Thoracic aorta (tissue), 2 donors: ENCODE measurements at places on chromosomes 2 and 18.

DNA sequence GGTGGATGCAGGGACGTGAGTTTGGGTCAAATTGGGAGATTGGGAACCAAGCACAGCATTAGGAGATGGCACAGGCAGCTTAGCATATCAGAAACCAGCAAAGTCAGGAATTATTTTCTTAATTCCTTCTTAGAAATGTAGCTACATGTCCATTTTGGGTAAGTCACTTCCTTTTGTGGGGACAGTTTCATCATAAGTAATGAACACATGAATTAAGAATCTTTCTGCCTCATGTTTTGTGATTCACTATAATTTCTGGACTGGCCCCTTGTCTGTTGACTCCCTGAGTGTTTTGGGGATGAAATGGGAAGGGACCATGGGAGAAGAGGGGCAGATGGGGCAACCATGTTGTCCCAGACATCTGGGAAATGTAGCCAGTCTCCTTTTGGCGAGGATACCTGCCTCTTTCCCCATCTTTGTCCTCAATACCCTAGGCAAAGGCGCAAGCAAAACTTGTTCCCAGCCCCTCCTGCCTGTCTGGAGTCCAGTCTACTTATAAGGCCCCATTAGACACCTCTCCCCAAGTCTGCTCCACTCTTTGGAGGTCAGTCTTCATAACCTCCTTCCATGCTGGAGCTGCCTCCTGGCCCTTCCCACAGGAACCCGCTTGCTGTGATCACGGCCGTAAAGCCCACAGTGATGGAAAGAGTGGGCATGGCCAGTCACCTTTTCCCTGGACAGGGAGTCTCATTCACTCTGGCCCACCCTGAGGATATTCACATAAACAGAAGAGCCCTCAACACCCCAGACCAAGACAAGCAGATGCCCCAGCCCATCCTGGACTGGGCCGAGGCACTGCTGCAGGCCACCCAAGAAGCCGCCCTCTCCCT, 25.7 kb downstream of the MTHFD2 start:
- no peak for DNase-seq

DNA sequence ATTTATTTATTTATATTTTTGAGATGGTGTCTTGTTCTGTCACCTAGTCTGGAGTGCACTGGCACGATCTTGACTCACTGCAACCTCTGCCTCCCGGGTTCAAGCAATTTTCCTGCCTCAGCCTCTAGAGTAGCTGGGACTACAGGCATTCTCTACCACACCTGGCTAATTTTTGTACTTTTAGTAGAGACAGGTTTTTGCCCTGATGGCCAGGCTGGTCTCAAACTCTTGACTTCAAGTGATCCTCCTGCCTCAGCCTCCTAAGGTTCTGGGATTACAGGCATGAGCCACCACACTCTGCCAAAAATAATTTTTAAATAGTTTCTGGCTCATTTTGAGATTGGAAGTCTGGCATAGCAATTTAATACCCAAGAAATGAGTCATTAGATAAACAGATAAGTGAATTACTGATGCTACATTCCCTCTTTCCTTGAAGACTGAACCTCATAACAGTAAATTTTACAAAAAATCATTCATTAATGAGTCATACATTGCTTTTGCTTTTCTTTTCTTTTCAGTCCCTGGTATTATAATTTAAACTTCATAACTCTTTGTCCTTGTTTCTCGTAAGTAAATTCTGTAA, 881.6 kb upstream of the PIK3C3 start:
- DNase-seq, result no peak

GRCh38 chr18:54127759-54128378, 96.6 kb downstream of the MBD2 start:
- DNase-seq, result no peak

DNA sequence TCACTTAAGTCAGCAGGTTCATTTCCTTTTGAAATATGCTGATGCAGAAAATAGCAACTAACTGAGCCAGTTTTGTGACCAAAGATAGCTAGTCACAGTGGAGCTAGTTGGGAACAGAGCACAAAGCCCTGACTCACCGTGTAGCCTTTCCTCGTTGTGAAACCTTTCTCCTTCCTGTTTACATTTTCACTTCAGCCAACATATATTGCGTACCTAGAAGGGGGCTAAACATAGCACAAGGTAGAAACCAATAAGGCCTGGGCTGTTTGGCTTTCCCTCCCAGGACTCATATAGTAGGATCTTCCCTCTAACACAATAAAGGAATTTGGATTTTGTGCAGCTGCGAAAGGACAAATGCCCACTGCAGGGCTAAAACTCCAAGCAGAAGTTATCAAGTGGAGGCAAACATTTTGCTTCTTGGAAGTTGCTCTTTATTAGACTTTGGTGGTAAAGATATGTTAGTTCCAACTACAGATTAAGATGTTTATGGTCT, 24.5 kb upstream of the LPIN2 start:
- no peak for DNase-seq

GRCh38 chr2:163646687-163647086, 89.1 kb downstream of the FIGN start:
- no peak for DNase-seq

DNA sequence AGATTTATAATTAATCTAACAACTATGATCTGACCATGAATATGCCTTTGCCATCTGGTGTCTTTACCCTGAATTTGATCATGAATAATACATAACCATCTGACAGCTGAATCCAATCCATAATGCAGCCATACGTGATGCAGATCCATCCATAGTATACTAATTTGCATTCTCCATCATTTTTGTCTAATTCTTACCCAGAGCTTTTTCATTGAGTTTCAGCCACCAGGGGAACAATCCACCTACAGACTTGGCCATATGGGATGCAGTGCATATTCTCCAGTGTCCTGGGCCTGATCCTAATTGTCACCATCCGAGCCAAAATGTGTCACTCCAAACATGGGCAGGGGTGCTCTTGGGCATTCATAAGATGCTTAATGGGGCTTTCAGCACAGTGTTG, 227.2 kb upstream of the CRIM1 start:
- no peak for DNase-seq

DNA sequence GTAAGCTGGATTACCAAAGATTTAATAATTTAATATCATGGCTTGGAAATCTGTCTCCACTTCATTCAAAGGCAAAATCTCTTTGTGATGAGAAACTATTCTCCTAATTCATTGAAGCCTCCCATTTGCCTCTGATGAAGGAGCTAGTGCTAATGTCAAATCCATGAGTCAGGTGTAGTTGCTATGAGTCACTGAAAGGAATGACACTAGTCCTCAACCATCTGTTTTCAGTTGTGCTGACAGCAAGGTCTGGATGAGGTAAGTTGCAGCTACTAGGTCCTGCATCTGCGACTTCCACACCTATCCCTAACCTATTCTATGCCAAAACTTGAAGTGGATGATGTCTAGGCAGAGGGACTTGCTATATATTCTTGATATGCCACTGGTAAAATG, 324.0 kb upstream of the UBE2E3 start:
- no peak for DNase-seq

DNA sequence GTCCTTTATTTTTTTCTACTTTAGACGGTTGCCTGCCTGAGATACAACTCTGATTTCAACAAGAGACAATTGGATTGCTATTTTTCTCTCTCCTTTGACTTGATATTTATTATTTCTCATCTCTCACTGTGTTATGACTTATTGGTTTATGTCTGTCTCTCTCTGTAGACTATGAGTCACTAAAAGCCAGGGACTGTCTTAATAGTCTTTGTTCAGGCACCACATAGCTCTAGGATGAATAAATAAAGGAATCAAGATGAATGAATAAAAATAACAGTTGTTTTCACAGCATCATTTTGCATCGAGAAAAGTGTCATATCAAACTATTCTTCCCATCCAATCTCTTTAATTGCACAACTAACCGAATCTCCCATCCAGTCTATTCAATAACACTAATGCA, 31.4 kb upstream of the CD28 start:
- DNase-seq, result no peak

- no peak for DNase-seq
Measured at GRCh38 chr18:35091841-35092240, 50.6 kb downstream of the MAPRE2 start.

GRCh38 chr2:23604731-23605130, 219.8 kb downstream of the KLHL29 start:
- DNase-seq, result no peak

DNA sequence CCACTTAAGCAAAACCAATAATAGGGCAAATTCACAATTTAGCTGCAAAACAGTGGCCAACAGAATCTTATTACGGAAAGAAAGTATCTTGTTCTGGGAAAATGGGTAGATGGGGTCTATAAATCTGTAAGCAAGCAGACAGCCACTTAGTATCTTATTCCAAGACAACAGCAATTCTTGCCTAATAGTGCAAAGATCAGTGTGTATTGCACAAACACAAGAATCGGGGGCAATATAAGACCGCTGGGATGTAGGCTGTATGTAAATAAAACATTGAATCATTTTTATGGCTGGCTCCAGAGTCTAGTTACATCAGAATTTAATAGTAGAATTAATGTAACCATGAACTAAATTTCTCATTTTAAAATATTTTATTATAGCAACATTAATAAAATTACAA, 85.6 kb downstream of the FBXO15 start:
- no peak for DNase-seq

GRCh38 chr2:29620890-29621289, 300.5 kb downstream of the ALK start:
- no peak for DNase-seq

- DNase-seq, result no peak
Measured at GRCh38 chr2:48415836-48416515, 114.0 kb upstream of the STON1 start.

- no peak for DNase-seq
Measured at GRCh38 chr2:191790737-191791136, 56.2 kb downstream of the CAVIN2 start.

DNA sequence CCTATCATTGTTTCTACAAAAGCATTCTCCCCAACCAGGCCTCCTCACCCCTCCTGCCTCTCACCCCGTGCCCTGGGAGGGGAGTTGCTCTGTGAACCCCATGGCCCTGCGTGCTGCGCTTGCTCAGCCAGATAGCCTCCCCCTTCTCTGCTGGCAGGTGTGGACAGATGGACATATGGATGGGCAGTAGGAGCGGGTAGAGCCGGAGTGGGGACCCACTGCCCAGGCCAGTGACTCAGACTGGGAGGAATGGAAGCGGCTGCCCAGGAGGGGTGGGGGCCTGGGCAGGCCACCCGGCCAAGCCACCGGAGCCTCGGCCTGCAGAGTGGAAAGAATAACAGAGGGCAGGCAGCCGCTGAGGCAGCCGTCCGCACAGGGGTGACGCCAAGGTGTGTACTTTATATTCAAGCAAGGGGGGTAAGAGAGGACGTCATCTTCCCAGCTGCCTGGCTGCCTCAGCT, 8.7 kb downstream of the CYP26B1 start:
- no peak for DNase-seq

GRCh38 chr2:54977149-54977548, 73.1 kb downstream of the RTN4 start:
- no peak for DNase-seq

GRCh38 chr2:196130039-196130825, 41.1 kb downstream of the STK17B start:
- no peak for DNase-seq

DNA sequence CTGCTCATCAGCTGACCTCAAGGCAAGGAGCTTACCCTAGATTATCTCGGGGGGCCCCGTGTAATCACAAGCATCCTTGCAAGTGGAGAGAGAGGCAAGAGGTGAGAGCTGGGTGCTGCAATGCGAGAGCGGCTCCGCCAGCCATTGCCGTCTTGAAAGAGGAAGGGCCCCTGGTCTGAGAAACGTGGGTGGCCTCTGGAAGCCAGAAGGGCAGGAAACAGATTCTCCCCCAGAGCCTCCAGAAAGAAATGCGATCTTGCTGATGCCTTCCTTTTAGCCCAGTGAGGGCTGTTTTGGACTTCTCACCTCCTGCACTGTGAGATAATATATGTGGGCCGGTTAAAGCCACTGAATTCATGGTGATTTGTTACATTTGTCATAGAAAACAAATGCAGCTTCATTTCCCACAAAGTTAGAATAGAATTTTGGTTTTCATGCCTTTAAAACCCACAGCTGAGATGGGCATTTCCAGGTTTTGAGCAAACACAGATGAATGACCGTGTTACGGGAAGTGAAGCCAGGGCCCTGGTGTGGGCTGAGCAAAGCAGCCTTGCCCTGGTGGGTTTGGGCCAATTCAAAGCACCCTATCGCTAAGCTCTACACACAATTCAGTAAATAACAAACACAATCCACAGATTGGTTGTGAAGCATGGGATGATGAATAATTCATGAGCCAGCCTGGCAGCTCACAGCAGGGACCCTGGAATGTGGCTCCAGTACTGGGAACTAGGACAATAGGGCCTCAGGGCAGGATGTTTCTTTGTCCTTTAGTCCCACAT, 319.9 kb upstream of the HS6ST1 start:
- no peak for DNase-seq

DNA sequence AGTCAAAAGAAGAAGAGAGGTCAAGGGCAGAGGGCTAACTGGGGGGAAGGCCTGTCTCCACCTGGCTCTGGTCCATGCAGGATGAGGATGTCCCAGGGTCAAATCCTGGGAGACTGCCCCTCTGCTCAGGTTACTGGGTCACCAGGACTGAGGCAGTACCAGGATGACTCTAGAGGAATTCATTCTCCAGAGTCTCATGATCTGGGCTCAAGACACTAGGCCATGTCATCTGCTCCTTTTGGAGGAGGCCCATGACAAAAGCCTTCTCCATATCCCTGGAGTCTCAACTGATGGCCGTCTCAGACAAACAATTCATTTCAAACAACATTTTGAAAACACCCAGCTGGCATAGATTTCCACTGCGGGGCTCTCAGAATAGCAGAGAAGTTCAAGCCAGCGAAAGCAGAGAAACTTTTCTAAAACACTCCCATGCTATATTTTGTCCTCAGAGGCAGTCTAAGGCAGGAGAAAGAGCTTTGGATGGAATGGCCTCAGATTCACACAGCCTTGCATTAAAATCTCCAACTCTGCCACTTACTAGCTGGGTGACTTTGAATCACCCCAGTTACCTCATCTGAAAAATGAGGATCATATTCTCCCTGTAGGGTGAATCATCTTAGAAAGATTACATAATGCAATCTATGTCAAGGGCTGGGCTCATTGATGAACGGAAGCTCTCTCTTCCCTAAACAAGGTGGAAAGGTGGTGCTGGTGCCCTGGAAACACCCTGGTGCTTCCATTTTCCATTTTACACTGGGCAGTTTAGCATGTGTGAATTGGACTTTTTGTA, 48.8 kb upstream of the LCLAT1 start:
- no peak for DNase-seq

GRCh38 chr2:212926940-212927339, 224.5 kb downstream of the IKZF2 start:
- no peak for DNase-seq

DNA sequence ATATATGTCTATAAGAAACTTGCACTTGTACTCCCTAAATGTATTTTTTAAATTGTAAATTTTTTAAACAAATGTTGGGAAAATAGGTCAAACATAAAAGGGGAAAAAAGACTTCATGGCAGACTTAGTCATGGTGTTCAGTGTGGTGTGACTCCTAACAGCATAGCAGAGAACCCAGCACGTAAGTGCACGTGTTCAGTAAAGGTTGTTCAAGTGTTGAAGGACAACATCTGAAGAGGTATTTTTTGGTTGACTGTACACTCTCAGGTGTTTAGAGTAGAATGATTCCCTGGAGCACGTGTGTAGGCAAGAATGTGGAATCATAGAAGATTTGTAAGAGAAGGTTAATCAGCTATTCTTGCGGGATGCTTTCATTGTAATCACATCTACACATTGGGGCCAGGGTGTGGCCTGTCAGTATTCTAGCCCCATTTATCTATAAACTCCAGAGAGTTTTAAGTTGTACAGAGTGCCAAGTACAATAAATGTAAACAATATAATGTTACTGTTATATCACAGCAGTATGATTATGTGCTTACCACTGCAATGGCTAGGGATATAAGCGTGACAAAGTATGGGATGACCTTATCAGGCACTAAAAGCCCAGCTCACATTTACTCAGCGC, 106.8 kb downstream of the CRIM1 start:
- DNase-seq, result no peak

GRCh38 chr2:233341296-233341695, 13.0 kb upstream of the DGKD start:
- no peak for DNase-seq
